A549 (cell line): ENCODE measurements at places on chromosomes 3 and 15. TPM values are rescaled to one million over a fixed set of nuclear protein-coding genes. Genes with fewer than 3 reads are reported as not detected.
A peak's percentile ranks its signal among the peaks of the same experiment; 100 is the strongest.

The SEMA3B gene
- polyA plus RNA-seq, result 6.5 to 8.4 TPM (median 7.4 TPM) in 3 replicates

The KNG1 gene
- 0.04 TPM in 1 of 3 replicates, not detected in the others for polyA plus RNA-seq

The TLR9 gene
- polyA plus RNA-seq, result not detected in 3 replicates

The ARRDC4 gene
- polyA plus RNA-seq, result 0.15 to 0.20 TPM (median 0.19 TPM) in 3 replicates

The PLCH1 gene
- 2.1 to 2.2 TPM (median 2.1 TPM) in 3 replicates for polyA plus RNA-seq

The GPR27 gene
- 1.6 to 1.7 TPM (median 1.7 TPM) in 3 replicates for polyA plus RNA-seq

The IL17RE gene
- polyA plus RNA-seq, result 0.44 to 0.67 TPM (median 0.47 TPM) in 3 replicates

The PARP14 gene
- 7.5 to 8.7 TPM (median 8.7 TPM) in 3 replicates for polyA plus RNA-seq

DNA sequence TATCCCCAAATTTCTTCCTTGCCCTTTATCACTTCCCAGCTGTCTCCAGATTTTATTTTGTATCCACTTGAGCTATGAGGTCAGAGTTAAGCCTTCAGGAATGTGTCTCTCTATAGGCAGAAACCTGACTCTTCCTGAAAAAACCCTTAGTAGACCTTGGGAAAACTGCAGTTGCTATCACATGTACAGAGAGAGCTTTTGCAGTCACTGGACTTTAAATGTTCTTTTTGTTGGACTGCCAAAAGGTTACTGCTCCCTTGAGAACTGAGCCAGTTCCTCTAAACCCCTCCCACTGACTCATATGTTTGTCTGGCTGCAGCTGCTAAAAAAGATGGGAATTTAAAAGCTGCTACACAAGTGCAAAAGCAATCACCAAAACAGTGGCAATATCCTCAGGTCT, 169.1 kb upstream of the CCDC54 start:
- peak; percentile 49 for DNase-seq

GRCh38 chr3:73115806-73116205, 54.3 kb downstream of the EBLN2 start:
- no peak for DNase-seq

DNA sequence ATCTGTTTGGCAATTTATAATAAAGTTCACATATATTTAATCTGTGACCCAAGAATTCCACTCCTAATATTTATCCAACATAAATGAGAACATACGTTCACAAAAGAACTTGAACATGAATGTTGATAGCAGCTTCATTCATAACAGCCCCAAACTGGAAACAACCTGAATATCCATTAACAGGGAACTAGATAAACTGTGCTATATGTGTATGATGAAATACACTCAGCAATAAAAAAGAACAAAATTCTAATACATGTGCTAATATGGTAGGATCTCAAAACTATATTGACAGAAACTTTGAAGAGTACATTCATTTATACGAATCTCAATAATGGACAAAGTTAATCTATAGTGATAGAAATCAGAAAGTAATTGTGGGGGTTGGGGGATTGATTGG, 5.1 kb upstream of the BHLHE40 start:
- DNase-seq, result no peak

GRCh38 chr3:85785766-85786165, 827.0 kb downstream of the CADM2 start:
- no peak for DNase-seq

GRCh38 chr3:41024031-41024836, 175.1 kb upstream of the CTNNB1 start:
- no peak for DNase-seq

GRCh38 chr3:134892326-134892725, 97.3 kb downstream of the EPHB1 start:
- no peak for DNase-seq

- peak; percentile 80 for DNase-seq
Observed at GRCh38 chr15:98903377-98904018, 104.1 kb downstream of the PGPEP1L start.

GRCh38 chr3:195885036-195885891, 23.1 kb downstream of the TNK2 start:
- no peak for DNase-seq

DNA sequence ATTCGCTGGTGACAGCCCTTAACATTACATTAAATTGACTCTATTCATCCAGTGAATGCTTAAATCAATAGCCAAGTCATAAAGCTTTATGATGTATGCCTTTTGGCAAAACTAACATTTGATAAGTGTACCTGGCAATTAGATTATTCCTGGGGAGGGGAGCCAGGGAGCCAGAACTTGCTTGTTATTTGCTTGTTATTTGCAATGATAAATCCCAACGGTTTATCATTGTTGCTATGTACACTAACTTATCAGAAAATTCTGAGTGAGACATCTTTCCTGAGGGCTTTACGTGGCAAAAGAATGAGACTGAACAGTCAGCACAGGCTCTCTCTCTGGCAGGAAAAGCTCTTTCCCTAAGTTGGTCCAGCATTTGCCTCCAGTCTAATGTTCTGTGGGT, 35.8 kb upstream of the FBN1 start:
- DNase-seq, result no peak

GRCh38 chr3:108103886-108104797, 13.3 kb upstream of the CD47 start:
- no peak for DNase-seq

- DNase-seq, result no peak
Observed at GRCh38 chr15:42508263-42508690, 12.8 kb downstream of the SNAP23 start.

DNA sequence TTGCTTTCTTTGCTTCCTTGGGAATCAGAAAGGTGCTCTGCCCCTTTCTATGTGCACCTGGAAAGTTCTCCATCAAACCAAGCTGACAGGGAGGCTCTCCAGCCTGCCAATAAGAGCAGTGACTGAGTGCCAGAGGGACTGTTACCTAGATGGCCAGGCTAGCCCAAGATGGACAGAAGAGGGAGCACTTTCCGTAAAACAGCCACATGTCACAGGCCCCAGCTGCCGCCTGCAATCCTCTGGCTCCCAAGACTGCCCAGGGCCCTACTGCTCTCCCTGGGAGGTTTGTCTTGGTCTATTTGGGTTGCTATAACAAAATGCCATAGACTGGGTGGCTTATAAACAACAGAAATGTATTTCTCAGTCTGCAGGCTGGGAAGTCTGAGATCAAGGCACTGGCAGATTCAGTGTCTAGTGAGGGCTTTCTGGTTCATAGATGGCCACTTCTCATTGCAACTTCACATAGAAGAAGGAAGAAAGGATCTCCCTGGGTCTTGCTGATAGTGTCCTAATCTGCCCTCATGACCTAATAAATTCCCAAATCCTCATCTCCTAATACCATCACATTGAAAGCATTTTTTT, 72.3 kb downstream of the TAMM41 start:
- peak; percentile 74 for DNase-seq

DNA sequence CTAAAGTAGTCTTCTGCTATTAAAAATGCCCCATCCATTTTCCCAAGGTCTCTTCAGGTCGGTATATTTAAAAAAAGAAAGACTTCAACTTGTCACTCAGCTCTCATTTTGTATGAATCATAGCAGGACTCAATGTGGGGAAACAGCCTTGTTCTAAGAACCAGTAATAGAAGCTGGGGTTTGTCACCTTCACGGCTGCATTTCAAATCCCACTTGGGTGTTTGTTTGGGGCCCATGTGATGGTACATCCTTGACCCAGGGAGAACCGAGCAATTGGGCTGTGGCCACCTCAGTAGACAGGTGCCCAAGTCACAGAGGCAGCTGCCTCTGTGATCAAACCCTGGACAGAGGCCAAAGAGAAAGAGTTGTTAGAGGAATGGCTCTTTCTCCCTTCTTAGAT, 70.3 kb upstream of the ARL8B start:
- DNase-seq, result no peak

- no peak for DNase-seq
Observed at GRCh38 chr3:150412561-150413231, 4.6 kb downstream of the TSC22D2 start.

GRCh38 chr15:67931861-67932260, 92.0 kb upstream of the RNU6-1 start:
- no peak for DNase-seq

DNA sequence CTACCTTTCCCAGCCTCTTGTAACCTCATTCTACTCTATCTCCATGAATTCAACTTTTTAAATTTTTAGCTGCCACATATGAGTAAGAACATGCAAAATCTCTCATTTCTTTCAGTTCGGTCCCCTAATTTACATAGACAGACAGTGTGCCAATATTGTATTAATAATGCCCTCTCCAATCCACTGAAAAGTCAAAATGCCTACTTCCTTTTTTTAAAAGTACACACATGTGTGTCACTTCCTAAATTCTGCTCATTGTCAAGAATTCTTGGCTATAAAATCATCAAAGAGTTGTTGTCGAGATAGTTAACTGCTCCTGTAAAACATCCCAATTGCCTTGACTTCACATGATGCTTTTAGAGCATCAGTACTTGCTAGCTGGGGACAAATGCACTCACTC, 84.2 kb upstream of the IL12A start:
- no peak for DNase-seq

DNA sequence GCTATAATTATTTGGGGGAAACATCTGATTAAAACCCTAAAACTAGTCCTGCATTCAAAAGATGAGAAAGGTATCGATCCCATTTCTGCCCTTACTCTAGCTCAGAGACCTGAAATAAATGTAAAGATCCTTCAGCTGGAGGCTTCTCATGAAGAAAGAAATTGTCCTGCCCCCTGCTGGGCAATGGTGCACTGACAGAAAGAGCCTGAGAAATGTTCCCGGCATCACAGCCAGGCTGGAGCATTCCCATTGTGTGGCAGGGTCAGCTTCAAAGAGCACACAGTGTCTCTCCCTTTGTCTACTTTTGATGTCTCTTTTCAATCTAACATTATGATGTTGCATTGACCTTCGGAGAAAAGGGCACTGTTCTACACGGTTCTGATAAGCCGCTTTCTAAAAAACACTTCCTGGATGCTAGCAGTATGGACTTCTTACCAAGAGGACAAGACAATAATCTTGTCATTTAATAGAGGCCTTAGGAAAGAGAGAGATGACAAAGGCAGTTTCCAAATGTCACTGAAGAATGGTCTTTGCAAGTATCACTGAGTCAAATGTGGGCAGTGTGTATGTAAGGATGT, 287.5 kb downstream of the MAGI1 start:
- peak; percentile 16 for DNase-seq

- no peak for DNase-seq
Observed at GRCh38 chr3:29597376-29598008, 316.6 kb downstream of the RBMS3 start.

GRCh38 chr3:82080261-82080660, 318.8 kb upstream of the GBE1 start:
- DNase-seq, result no peak

DNA sequence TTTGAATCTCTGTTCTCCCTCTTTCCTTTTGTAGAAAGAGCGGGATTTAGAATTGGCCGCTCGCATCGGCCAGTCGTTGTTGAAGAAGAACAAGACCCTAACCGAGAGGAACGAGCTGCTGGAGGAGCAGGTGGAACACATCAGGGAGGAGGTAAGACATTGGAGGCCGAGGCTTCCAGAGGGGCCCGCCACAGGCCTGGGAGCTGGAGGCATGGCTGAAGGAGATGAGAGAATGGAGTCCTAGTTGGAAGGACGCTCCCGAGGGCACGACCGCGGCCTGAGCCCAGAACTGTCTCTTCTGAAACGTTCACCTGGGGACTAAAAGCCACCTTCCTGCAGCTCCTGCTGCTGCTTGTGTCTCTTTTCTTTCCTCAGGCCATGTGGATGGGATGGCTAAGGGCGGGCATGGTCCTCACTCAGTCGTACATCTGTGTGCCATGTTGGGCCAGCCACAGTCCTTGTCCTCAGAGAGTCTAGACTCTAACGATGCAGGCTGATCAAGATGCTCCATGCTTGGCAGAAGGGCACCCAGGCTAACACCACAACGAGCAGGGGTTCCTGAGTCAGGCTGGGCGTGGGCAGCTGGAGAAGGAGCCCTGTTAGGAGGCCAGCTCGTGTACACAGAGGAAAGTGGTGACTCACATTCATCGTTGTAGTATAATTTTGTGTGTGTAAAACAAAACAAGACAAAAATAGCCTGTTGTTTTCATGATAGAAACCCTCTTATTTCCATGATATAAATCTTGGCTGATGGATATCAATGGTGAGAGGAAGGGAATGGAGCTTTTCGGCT, 81.1 kb downstream of the CCK start:
- DNase-seq, result no peak

DNA sequence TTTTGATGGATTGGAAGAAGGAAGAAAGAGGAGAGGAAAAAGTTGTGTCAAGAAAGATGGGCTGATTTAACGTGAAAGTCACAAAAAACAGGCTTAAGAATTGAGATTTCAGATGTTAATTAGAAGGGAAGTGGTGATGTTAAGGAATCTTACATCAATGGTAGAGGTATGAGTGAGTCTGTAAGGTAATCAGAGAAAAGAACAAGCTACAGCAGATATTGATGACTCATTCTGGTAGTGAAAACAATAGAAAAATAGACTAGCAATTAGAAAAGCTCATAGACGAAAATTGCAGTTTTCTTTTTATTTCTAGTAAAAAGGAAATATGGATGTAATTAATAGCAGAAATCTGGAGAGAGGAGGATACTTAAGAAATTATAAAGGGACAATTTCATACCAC, 559.6 kb downstream of the MCTP2 start:
- no peak for DNase-seq

- DNase-seq, result no peak
Observed at GRCh38 chr3:179658606-179659005, 5.8 kb downstream of the USP13 start.

- peak; percentile 57 for DNase-seq
Observed at GRCh38 chr3:193732391-193732790, 139.4 kb downstream of the OPA1 start.

- no peak for DNase-seq
Observed at GRCh38 chr3:172261054-172261453, 187.2 kb downstream of the GHSR start.

GRCh38 chr3:196585044-196585757, 16.7 kb downstream of the FBXO45 start:
- no peak for DNase-seq
